ENCODE measurements at places on chromosomes 16 and 17.

DNA sequence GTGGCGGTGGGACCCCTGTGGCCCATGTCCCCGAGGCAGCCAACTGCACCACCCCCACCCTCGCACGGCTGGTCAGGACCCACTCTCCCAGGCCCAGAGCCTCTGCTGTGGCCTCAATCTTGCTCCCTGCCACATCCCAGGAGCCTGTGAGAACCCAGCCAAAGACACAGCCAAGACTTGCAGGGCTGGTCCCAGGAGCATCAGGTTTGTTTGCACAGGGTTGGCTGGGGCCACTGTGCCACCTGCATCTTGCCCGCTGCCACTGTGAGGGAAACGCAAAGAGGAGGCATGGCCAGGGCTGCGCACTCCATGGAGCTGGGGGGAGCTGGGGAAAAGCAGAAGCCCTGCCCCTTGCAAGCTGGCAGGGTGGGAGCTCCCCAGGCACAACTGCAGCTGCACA, 92.5 kb downstream of the SSH2 start:
- no peak for DNase-seq

DNA sequence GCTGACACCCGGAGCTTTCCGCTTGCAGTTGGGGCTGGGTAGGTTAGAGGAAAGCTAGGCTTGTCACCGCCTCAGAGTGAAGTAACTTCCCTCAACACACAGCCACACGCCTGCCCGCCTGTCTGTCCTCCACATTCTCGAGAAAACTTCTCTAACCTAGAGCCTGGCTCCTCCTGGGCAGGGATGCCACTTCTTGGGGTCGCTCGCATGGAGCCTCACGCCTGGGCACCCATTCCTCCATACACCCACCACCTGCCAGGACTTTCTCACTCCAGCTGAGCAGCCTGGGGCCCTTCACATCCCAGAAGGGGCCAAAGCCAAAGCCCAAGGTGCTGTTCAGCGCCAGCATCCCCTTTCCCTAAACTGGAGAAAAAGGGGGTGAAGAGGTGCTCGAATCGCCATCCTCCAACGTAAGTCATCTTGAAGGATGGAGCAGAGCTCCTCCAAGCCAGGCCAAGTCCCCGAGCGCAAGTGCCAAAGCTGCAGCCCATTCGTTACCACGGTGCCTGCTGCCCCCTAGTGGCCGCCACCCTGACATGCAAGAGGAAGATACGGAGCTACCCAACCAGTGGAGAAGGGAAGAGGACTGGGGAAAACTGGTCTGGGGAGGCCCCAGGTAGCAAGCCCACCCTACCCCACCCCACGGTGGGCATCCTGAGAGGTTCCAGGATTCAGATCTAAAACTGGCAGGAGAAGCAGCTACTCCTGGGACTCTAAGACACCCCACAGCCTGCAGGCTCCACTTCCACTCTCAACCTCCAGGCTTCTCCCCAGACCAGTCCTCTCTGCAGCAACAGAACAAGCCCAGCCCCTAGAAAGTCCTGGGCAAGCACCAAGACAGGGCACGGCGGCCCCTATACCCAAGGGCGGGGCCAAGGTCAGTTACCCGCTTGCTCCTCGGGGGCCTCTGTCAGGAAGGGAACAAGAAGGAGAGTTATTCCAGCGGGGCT, 63.1 kb downstream of the MYO18A start:
- peak; percentile 67 for DNase-seq

GRCh38 chr16:30485818-30486436, 13.4 kb downstream of the ITGAL start:
- no peak for DNase-seq

DNA sequence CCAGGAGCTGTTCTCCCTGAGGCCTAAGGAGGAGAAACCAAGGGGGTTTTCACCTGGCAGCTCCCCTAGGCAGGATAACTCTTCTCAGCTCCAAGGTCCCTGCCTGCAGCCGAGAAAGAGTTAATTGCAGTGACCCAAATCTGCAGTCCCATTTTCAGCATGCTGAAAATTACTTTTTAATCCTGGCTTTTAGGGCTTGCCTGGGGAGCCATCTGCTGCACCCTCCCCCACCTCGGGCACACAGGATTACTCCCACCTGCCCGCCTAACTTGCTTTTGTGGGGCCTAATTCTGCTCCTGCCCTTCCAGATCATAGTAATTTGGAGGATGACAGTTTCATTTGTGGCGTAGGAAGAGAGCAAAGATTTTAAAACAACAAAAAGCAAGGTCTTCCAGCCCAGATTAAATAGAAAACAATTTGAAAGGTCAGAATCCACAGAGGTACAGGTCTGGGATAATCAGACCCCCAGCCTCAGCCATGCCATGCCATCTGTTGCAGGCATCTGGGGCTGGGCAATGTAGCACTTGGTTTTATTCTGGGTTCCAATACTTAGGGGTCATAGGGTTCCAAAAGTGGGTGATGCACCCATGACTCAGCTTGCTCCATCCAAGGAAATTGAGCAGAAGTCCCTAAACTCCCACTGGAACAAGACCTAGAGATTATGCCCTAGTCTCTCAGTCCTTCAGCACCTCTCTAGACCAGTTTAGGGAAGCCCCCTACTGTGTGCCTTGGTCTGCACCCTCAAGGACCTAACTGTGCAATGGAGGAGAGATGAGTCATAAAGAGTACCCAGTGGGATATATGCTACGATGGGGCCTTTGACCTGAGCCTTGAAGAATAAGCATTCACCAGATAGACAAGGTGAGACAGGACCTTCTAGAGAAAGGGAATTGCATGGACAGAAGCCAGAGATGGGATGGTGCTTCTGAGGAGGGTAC, 64.5 kb upstream of the NLK start:
- DNase-seq = no peak

- no peak for DNase-seq
Observed at GRCh38 chr17:18179804-18180203, 3.8 kb upstream of the ALKBH5 start.

- DNase-seq = no peak
Observed at GRCh38 chr16:24077966-24078365, 178.2 kb upstream of the CACNG3 start.
